ENCODE measurements at places on chromosomes 5 and 9. TPM values are rescaled to one million over a fixed set of nuclear protein-coding genes. Genes with fewer than 3 reads are reported as not detected.

Gene CETN3
- 17.0 TPM for total RNA-seq

DNA sequence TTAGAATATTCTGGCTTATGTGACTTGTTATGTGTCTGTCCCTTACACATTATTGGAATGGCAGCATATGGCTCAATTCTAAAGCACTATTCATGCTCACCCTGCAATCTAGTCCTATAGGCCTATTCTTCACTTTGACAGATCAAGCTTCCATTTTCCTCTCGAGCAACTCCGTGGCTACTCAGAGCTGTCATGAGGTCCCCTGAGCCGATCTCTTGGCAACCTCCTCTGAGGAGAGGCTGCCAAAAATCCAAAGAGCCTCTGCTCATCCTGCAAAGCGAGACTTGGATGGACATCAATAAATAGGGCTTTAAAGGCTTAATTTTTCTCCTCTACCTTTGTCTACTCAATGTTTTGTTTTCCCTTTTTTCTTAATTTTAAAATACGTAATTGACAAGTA is 163.8 kb downstream of the GABRB2 start:
- no peak for DNase-seq
- no peaks in the 10 kb centered on the region for H3K36me3 ChIP-seq
- no peak overlapping the region for H3K27ac ChIP-seq
- H3K27me3 ChIP-seq, result no peaks in the 10 kb centered on the region
- no peak overlapping the region for H3K4me3 ChIP-seq

GRCh38 chr9:126317513-126317912 is 9.1 kb upstream of the MVB12B start:
- H3K4me3 ChIP-seq, result no peak overlapping the region
- H3K36me3 ChIP-seq, result no peaks in the 10 kb centered on the region
- H3K4me1 ChIP-seq, result no peaks in the 10 kb centered on the region
- H3K27ac ChIP-seq, result no peak overlapping the region

Gene IFNA17
- not detected for total RNA-seq

Gene PCDHA9
- not detected for total RNA-seq

Gene SPINK4
- total RNA-seq, result not detected

DNA sequence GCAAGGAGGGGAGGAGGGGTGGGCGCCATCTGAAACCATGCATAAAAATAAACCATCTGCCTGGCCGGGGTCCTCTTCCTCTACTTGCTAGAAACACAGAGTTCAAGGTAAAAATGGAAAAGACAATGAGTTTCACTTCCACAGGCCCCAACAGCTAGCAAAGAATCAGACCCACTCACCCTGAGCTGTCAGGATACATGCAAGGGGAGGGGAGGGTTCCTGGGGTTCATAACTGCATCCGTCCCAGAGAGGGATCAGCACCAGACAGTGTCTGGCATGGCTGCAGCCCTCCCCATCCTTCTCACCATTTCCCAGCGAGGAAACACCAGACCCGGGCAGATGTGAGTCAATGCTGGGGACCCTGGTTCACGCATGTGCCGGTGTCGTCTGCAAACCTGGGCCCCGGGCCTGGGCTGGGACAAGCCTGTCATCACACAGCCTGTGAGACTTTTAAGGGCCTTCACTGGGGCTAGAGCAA is 55.4 kb downstream of the SEMA4D start:
- H3K36me3 ChIP-seq, result peaks cover 14% of the 10 kb centered on the region
- DNase-seq, result peak; percentile 60
- no peak overlapping the region for H3K4me3 ChIP-seq
- no peaks in the 10 kb centered on the region for H3K27me3 ChIP-seq
- peak overlapping the region; percentile 63 for H3K27ac ChIP-seq
- peaks cover 68% of the 10 kb centered on the region for H3K4me1 ChIP-seq

DNA sequence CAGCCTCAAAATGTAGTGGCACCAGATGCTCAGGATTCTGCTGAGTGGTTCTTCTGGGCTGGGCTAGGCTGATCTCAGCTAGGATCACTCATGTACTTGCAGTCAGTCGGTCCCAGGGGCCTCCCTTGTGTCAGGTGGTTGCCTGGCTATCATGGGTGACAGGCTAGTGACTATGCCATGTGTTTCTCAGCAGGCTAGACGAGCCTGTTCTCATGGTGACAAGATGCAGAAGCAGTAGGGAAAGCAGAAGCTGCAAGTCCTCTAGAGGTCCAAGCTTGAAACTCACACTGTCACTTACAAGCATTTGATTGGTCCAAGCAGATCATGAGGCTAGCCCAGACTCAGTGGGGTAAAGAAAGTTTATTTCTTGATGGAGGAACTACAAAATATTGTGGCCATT is 15.2 kb upstream of the KCNMB1 start:
- DNase-seq, result peak; percentile 61
- no peaks in the 10 kb centered on the region for H3K36me3 ChIP-seq
- no peak overlapping the region for H3K4me3 ChIP-seq
- no peaks in the 10 kb centered on the region for H3K27me3 ChIP-seq

DNA sequence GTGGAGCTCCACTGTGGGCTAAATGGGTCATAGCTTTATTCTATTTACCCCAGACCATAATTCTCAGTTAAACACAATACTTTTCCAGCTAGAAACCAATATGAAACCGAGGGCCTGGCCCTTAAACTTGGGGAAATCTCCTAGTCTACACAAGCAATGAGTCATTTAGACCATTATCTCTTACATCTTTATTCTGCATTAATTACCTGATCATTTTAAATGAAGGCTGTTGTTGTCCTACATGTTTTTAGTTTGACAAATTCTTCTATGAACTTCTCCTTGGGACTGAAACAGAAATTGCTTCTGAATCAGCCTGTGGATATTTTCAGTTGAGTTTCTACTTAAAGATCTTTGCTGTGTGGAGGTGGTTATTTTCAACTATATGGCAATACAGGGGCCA is 37.9 kb downstream of the RAI14 start:
- H3K4me3 ChIP-seq, result no peak overlapping the region
- no peak for DNase-seq
- no peaks in the 10 kb centered on the region for H3K27me3 ChIP-seq
- no peaks in the 10 kb centered on the region for H3K4me1 ChIP-seq
- no peaks in the 10 kb centered on the region for H3K36me3 ChIP-seq

Gene MEGF9
- 11.6 TPM for total RNA-seq

Gene QRFP
- not detected for total RNA-seq

All from B cell (primary cell).